ENCODE measurements at places on chromosomes 4 and X.

DNA sequence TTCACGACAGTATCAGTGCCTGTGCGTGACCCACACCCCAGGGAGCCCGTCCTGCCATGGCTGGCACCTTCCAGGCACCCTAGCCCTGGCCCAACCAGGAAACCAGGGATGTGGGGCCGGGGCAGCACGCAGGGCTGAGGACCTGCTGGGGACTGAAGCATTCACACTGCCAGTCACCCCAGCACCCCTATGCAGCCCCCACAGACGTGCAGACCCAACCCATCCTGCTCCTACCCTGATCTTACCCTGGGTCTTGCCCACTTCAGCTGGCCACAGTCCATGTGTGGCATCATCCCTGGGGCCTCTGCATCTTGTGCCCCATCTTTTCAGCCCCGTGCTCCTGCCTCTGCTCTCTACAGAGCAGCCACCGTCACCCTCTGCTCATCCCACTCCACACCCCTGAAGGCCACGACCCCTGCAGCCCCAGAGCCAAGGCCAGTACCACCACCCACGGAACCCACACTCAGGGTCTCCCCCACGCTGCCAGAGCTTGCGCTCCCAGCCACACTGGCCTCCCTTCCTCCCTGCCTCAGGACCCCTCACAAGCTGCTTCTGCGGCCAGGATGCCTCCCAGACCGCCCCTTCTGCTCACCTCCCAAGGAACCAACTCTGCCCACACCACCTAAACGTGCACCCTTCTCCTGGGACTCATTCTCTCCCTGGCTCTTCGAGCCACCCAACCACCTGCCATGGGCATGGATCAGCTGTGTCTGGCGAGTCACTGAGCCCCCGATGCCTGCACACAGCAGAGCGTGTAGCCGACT, 25.6 kb downstream of the GAK start:
- DNase-seq, result no peak

DNA sequence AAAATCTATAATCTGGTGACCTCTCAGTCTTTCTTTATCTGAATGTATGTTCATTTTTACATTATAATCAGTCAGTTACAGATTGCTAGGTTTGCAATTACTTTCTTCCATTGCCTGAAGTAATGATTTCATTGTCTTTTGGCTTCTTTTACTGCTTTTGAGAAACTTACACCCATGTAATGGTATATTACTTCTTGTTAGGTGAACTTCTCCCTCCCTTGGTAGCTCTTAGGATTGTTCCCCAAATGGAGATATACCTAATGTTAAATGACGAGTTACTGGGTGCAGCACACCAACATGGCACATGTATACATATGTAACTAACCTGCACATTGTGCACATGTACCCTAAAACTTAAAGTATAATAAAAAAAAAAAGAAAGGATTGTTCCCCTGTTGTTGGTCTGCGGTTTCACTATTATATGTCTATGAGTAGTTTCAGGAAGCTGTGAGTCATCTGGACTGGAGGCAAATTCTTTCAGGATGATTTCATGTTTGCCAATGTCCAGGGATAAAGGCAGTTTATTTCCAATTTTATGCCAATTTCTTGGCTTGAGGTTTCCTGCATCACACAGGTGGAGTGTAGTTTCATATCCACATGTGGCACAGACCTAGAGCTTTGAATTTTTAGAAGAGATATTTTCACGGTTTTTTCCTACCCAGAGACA, 21.8 kb downstream of the SPANXC start:
- peak; percentile 73 for DNase-seq

DNA sequence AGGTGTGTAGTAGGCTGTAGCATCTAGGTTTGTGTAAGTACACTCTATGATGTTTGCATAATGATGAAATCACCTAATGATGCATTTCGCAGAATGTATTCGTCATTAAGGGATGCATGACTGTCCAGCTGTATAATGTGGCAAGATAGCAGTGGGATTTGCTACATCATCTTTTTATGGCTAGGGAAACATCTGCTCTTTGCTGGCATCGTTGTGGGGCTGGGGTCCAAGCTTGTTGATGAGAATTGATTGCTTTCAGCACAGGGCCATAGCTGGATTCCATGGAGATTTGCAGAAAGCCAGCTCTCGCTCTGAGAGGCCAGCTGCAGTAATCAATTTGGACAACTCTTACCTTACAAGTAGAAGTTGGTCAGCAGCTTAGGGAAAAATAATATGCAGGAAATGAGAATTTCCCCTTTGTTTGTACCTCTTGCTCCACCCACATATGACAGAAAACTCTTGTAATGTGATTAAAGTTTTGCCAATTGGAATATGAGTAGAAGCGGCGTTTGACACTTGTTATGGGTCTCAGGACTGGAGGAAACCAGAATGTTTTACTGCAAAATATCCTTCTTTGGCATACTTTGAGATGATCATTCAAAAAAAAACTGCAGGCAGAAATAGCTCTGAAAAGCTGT, 310.5 kb downstream of the RAPGEF2 start:
- DNase-seq, result peak; percentile 18

DNA sequence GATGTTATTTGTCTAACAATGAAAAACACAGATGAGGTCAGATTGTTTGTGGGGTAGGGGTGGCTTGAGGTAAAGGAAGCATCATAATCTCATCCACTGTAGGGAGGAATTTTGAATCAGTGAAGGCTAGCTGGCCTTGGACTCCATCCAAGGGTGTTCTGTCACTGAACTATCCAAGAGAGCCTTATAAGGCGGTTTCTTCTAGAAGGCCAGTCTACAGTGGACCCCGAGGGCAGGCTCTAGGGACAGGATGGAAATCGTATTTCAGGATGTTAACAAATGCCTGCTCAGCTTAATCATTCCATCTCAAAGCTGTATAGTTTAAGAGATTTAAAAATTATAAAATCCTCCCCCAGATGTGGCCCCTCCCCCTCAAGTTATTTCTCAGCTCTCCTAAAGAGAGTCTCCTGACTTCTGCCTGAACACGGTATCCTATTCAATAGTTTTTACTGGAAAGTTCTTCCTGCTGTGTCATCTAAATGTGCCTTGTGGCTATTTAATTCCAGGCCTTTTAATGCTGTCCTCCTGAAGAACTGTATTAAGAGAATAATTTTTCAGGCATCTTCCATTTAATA, 8.0 kb downstream of the IGFBP7 start:
- peak; percentile 94 for DNase-seq

Data from lung microvascular endothelial cell (primary cell).